Left forelimb (tissue), 1 donor: ENCODE measurements at places on chromosomes 2 and 18.

GRCh38 chr2:139366681-139367080, 586.5 kb upstream of the NXPH2 start:
- DNase-seq: no peak

GRCh38 chr2:17519486-17519885, 1.2 kb upstream of the RAD51AP2 start:
- DNase-seq: no peak

- no peak for DNase-seq
These were observed 81.4 kb upstream of the MSH2 start for GRCh38 chr2:47321411-47322031.

DNA sequence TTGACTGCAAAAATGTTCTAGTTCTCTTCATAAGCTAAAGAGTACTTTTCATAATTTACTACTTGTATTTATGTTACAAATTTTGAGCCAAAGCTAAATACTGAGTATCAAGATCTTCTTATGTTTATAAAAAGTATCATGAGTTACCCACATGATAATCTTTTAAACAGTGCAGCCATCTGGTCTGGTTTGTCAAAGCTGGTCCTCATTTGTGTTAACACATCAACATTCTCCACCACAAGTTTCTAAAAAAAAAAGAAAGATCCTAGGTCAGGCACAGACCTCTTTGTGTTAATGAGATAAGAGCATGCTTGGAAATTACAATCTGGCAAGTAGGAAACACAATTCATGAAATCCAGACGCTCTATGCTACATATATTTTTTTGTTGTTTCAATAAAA, 75.5 kb upstream of the FRZB start:
- no peak for DNase-seq

DNA sequence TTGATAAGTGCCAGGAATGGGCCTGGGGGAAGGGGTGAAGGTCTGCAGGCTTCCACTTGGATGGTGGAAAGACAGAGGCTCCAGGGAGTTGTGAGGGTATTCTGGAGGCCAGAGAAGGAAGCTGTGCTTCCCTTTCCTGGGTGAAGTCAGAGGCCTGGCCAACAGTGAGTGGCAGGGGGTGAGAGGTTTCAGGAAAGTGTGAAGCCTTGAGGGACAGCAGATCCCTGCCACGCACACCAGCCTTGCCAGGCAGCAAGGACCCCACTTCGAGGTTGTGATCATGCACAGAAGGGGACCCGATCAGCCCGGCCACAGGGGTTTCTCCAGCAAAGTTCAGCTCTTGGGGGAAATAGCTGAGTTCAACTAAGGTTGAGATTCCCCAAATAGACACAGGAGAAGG, 66.5 kb downstream of the SMAD7 start:
- peak; percentile 48 for DNase-seq

DNA sequence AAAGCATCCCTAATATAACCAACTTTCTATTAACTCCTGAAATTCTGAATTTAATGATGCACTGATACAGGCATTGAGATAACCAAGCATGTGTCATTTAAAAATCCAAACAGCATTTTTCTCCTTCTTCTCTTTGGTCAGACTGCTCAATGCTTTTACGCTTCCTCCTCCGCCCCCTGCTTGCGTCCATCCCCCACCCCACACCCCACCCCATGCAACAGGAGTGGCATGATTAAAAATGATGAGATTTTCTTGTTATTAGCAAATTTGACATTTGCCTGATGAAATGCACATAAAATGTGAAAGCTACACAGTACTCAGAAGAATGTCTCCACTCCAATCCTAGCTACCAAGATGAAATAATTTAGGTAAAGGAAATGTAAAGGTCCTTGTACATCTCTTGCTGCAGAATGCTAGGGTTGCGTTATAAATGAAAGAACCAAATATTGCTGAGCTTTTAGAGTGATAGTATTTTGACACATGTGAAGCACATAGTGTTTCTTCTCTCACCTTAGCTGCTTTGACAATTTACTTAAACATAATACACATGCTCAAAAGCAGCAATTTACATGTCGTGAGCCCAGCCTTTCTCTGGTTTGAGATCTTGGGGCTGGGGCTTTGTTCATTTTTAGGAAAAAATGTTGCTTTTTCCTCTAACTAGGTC, 263.8 kb downstream of the MEIS1 start:
- DNase-seq: no peak

GRCh38 chr2:102061286-102061699, 69.5 kb downstream of the IL1R2 start:
- no peak for DNase-seq

DNA sequence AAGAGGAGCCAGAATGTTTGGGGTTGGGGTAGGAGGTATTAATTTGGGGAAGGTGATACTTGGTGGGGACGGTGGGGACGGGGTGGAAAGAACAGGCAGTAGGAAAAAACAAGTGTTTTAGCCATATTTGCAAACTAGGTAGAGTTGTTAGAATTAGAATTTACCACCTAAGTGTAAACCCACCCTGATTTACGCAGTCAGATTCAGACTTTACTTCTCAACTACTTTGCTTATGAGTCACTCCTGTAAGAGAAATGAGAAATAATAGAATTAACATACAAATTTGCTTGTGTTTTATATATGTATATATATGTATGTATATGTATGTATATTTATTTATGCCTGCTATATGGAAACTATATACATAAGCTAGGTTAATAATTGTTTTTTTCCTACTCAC, 1168.2 kb upstream of the ZEB2 start:
- no peak for DNase-seq

DNA sequence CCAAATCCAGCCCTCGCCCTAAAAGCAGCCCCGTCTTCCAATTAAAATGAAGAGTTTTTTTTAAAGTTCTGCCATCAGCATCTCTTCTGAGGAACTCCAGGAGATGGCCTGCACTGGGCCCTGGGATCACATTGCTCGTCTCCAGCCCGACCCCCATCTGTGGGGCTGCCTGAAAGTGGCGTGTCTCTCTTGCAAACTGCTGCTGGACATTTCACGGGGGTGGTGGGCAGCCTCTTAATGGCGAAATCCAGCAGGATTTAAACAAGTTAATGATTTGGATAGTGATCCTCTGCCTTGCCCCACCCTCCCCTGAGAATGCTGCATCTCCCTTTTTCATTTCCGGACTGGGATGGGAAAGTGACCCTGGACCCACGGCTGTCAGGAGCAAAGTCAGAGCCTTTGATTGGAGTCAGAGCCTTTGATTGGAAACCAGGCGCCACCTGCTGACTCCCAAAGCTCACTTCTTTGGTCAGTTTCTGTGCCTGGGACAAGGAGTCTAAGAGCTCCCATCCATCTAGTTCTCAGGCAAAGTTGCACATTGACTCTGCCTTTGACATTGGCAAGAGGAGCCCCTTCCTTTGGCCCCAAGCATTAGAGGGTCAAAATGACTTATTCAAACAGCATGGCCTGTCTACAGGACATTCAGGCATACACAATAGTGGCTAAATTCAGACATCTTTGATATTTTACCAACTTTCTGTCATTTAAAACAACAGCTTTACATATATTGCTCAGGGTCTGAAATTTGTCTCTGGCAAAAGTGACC, 155.2 kb downstream of the SH3BP4 start:
- peak; percentile 80 for DNase-seq

DNA sequence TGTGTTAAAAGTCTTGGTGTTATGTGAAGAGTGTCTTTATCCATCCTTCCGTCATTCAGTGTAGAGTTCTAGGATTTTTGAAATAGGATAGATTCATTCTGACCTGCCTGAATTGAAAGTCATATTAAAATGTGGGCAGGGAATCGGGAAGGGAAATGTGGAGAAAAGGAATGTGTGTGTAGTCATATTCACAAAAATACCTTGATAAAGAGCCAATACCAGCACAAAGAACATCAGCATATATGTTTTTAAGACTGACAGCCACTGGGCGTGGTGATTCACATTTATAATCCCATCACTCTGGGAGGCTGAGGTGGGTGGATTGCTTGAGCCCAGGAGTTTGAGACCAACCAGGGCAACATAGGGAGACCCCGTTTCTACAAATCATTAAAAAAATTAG, 188.1 kb downstream of the CAMKMT start:
- DNase-seq: no peak

- DNase-seq: peak; percentile 88
These were observed at the start of gene SCN7A for GRCh38 chr2:166494140-166494624. Gene SCN7A, minus strand, starts transcription at chr2:166494249. Its CDS starts 16,553 bp downstream, at chr2:166477696.

DNA sequence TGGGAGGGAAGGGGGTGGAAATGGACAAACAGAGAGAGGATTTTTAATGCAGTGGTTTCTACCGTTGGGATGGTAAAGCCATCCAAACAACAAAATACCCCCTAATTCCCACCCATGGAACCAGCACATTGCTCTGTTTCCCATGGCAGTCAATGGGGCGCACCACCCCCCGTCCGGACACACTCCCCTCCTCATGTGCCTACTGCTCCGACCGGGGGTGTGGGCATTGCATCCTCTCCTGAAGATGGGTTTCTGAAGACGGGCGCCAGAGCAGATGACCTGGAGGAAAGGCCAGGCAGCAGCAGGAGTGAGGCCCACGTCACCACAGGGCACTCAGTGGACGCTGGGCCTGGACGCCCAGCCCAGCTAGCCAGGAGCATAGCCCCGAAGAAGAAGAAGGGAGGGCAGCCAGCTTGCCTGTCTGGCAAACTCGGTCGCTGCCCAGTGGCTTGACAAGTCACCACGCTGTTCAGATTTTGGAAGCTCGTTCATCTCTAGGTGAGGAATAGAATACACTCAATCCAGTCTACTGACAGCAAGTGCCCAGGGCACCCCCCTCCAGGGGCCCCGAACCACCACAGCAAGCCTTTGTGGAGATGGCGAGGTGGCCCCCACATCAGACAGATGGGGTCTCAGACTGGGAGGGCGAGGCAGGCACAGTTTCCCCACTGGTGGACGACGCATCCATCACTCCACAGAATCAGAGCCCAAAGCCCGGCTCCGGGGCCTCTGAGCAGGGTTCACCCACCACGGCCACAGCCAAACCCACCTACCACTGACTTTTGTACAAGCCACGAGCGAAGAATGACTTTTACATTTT, 296.2 kb upstream of the SALL3 start:
- peak; percentile 40 for DNase-seq

DNA sequence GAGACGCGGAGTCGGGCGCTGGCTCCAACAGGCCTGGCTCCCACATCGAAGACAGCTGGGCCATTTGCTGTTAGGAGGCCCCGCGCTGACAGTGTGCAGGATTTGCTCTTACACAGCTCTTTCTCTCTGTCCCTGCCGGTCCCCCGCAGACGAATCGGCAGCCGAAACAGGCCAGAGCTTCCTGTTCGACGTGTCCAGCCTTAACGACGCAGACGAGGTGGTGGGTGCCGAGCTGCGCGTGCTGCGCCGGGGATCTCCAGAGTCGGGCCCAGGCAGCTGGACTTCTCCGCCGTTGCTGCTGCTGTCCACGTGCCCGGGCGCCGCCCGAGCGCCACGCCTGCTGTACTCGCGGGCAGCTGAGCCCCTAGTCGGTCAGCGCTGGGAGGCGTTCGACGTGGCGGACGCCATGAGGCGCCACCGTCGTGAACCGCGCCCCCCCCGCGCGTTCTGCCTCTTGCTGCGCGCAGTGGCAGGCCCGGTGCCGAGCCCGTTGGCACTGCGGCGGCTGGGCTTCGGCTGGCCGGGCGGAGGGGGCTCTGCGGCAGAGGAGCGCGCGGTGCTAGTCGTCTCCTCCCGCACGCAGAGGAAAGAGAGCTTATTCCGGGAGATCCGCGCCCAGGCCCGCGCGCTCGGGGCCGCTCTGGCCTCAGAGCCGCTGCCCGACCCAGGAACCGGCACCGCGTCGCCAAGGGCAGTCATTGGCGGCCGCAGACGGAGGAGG, 3.5 kb downstream of the GDF7 start:
- no peak for DNase-seq
